ENCODE measurements at places on chromosomes 5 and 9. TPM values are rescaled to one million over a fixed set of nuclear protein-coding genes. Genes with fewer than 3 reads are reported as not detected.

The FAM221B gene
- total RNA-seq = not detected

The STKLD1 gene
- total RNA-seq = 1.0 TPM

The ANKRD34B gene
- total RNA-seq = not detected

The TLE4 gene
- 32.1 TPM for total RNA-seq

The ANKRD20A1 gene
- 0.97 TPM for total RNA-seq

The GFPT2 gene
- 18.8 TPM for total RNA-seq

The HTR1A gene
- total RNA-seq = not detected

The OGN gene
- total RNA-seq = not detected

The RFX3 gene
- 0.60 TPM for total RNA-seq

The PFN3 gene
- not detected for total RNA-seq

The MARCOL gene
- not detected for total RNA-seq

The NIPAL4 gene
- total RNA-seq = not detected

The SWI5 gene
- 59.5 TPM for total RNA-seq

The GGTA1 gene
- 0.35 TPM for total RNA-seq

The PRDM9 gene
- 0.02 TPM for total RNA-seq

The MUSK gene
- not detected for total RNA-seq

The UNC5A gene
- 1.6 TPM for total RNA-seq

The THBS4 gene
- 0.43 TPM for total RNA-seq

The ADRA1B gene
- total RNA-seq = not detected

The SLC46A2 gene
- total RNA-seq = not detected
